ENCODE measurements at places on chromosomes 4 and X.

- peak; percentile 46 for DNase-seq
These were observed 605.9 kb upstream of the DIPK2B start for GRCh38 chrX:45806410-45807121.

GRCh38 chr4:53644607-53645006 is 53.3 kb upstream of the LNX1 start:
- no peak for DNase-seq

- no peak for DNase-seq
These were observed 978.6 kb downstream of the NLGN4X start for GRCh38 chrX:5250106-5250505.

GRCh38 chr4:31692399-31692940 is 972.3 kb downstream of the PCDH7 start:
- no peak for DNase-seq

GRCh38 chr4:24781999-24782745 is 13.2 kb upstream of the SOD3 start:
- DNase-seq: no peak

- DNase-seq: no peak
These were observed 321.1 kb downstream of the STIM2 start for GRCh38 chr4:27181693-27182092.

GRCh38 chr4:176193938-176194337 is 1.4 kb downstream of the SPATA4 start:
- peak; percentile 47 for DNase-seq

Measured in activated naive CD4-positive, alpha-beta T cell treated with Interleukin-2 at 50 U/mL for 16 hours (primary cell).